ENCODE measurements at places on chromosomes 13 and 19.

GRCh38 chr19:55196803-55197202, 12.5 kb downstream of the PTPRH start:
- no peak for DNase-seq

DNA sequence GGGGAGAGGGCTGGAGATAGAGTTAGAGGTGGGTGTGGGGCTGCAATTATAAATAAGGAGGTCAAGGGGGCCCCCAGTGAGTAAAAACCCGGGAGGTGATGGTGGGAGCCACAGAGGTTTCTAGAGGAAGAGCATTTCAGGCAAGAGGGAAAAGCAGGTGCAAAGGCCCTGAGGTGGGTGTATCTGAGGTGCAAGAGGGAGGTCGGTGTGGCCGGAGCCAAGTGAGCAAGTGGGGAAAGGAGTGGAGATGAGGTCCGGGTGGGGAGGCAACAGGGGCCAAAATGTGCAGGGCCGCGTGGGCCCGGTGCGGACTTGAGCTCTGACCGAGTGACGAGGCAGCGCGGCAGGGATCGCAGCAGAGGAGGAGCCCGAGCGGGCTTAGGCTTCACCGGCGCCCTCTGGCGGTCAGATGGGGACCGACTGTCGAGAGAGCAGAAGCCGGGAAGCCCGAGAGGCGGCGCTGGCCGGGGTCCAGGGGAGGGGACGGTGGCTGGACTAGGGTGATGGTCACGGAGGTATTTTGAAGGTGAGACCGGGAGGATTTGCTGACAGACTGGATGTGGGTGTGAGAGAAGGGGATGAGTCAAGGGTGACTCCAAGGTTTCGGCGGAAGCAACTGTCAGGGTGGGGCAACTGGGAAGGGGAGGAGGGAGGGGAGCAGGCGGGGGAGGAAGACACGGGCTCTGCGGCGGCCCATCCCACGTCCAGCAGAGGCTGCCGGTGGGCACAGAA, 17.7 kb upstream of the SPACA4 start:
- peak; percentile 78 for DNase-seq

GRCh38 chr19:48672994-48673393, at the start of gene NTN5:
Gene NTN5 (minus strand): TSS chr19:48673017. CDS start chr19:48670986, 2,031 bp downstream.
- DNase-seq: no peak

- no peak for DNase-seq
These were observed 7.6 kb downstream of the F2RL3 start for GRCh38 chr19:16896146-16897028.

GRCh38 chr19:55495646-55496349, 7.6 kb downstream of the SSC5D start:
- DNase-seq: no peak

DNA sequence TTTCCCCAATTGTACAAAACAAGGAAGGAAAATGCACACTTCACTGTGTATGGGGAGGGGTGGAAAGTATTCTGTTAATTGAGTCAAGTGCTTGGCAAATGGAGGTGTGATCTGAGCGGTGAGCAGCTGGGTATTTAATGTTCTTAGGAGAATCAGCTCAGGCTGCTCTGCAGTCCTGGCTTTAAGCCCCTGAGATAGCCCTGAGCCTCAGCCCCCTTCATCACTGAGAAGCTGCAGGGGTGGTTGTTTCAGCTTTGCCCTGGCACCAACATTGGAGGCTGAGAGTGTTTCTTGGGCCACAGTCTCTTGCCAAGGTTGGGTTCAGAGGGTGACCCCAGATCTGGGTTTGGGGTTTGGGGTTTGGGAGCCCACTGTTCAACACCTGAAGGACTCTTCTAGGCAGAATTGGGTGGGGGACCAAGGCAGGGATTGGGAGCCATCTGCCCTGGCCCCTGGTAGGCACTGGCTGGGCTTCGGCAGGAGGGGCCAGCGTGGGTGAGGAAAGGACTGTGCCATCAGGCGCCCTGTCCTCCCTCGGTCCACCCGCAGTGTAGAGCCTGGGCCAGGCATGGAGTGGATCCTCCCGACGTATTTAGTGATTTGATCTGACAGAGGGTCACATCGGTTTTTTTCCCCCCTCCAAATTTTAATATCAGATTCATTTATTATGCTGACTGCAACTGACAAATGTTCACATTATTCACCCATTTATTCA, 66.7 kb upstream of the ZNF536 start:
- no peak for DNase-seq

DNA sequence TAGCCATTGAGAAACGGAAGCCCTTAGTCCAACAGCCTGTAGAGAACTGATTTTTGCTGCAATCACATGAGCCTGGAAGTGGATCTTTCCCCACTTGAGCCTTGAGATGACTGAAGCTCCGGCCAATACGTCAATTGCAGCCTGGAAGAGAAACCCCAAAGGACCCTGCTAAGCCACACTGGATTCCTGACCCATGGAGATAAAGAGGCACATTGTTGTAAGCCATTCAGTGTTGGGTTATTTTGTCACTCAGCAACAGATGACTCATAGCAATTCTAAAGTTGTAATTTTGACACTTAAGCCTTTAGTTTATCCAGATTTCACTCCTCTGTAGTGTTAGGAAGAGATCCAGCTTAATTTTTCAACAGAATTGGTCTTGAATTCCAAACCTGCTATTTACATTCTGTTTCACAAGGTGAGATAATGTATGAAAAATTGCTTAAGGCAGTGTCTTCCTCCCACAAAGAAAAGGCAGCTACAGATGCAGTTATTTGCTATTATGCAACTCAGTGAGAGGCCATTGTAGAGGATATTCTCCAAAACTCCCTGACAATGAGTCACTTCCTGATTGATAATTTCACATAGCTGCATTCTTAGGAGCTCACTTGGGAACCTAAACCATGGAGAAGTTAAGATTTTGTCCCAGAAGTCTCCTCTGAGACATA, 59.4 kb upstream of the TSHZ3 start:
- peak; percentile 92 for DNase-seq

DNA sequence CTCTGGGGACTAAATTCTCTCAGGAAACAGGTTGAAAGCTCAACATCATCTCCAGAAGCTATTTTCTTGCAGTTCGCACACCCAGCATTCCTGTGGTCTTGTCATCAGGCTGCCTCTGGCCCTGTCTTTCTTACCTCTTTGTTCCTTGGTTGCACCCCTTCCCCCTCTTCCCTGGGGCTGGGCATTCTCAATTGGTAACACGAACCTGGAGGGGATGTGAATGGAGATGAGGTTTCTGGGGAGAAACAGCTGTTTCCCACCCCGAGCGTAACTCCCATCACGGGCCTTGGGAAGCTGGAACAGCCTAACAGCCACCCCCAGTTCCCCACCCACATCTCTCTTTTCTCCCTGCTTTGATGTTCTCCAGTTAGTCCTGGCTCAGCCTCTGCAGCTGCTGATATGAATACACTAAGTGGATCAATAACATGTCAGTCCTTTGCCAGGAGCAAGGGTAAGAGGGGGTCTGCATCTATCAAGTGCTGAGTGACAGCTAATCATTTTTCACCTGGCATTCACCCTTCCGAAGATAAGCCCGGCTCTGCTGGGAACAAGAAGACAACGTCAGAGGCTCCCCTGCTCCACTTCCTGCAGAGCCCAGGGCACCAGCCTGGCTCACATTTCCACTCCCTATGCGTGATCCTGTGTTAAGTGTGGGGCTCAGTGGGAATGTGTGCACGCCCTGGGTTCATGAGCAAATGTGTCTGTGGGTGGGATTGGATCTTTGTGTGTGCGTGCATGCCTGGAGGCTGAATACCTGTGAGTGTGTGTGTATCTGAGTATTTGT, 74.0 kb upstream of the KCTD15 start:
- DNase-seq: no peak

DNA sequence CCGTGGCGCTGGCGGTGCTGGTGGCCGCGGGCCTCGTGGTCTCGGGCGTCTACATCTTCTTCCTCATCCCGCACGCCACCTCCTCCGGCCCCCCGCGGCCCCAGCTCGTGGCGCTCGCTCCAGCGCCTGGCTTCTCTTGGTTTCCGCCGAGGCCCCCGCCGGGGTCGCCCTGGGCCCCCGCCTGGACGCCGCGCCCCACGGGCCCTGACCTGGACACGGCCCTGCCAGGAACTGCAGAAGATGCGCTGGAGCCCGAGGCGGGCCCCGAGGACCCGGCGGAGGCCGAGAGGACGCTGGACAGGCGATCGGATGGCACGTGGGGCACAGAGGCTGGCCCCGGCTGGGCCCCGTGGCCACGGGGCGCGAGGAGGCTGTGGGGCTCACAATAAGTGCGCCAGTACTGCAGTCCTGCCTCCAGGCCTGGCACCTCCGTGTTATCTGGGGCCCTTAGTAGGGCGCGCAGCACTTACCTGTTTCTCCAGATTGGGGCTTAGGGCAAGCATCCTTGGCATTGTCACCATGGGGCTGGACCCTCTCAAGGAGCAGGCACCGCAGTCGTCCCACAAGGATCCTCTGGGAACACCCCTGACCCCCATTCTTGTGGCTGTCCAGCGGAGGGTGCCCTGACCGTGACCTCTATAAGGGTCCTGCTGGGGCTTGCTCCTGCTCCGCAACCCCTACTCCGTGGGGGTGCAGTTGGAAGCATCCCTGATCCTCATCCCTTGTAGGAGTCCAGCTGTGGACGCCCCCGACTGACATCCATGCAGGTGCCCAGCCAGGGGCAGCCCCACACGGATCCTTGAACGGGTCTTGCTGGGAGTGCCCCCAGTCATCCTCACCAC, 1.5 kb downstream of the RNF225 start:
- no peak for DNase-seq

GRCh38 chr19:54084410-54084809, 3.2 kb upstream of the TARM1 start:
- no peak for DNase-seq

GRCh38 chr13:86567119-86567518, 767.9 kb upstream of the SLITRK6 start:
- DNase-seq: no peak

- peak; percentile 49 for DNase-seq
These were observed 24.3 kb downstream of the ARL11 start for GRCh38 chr13:49652355-49653305.

- no peak for DNase-seq
These were observed 194.0 kb downstream of the SHISA2 start for GRCh38 chr13:25857830-25858229.

GRCh38 chr13:20344836-20345490, 112.8 kb upstream of the GJB6 start:
- DNase-seq: no peak

- DNase-seq: no peak
These were observed 152.7 kb upstream of the SERP2 start for GRCh38 chr13:44220948-44221347.

- no peak for DNase-seq
These were observed 181.3 kb downstream of the LIG4 start for GRCh38 chr13:108033800-108034707.

DNA sequence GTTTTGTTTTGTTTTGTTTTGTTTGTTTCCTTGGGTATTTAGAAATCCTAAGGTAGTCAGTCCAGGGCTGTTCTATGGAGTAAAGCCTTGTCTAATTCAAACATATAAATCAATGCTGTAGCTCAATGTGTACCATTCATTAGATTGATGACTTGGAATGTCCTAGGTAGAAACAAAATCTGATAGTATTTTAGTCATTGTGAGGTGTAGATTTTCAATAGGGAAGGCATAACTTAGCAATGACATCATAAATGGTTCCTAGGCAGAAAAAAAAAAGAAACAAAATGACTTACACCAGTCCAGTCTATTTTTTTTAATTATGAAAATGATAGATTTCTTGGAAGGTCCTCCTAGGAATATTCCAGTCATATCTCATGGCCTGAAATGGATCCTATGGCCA, 189.9 kb downstream of the SPRY2 start:
- no peak for DNase-seq

DNA sequence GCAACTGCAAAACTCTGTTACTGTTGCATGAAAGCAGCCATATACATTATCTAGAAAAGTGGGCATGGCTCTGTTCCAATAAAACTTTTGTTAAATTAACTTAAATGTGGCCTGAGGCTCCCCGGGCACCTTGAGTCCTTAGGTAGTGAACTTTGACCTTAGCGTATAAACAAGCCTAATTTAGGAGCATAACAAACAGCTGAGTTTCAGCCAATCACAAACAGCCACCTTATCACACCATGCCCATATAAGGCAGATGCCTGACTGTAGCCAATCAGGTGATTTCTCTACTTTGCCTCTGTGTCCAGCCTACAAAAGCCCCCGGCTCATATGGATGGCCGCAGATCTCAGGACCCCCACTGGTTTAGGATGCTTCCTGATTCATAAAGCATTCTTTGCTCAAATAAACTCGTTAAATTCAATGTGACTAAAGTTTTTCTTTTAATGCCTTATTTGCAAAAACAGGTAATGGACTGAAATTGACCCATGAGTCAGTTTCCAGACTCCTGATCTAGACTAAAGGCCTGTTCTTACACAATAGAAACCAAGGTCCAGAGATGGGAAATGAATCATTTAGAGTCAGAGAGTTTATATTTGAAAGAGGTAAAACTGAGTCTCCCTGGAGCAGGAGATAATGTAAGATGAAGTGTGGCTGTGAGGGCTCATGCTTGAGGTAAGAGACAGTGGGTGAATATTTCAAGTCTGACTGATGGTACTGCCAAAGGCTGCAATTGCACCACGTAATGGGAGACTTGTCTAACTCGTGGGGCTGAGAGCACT, 130.2 kb downstream of the FGF9 start:
- no peak for DNase-seq

DNA sequence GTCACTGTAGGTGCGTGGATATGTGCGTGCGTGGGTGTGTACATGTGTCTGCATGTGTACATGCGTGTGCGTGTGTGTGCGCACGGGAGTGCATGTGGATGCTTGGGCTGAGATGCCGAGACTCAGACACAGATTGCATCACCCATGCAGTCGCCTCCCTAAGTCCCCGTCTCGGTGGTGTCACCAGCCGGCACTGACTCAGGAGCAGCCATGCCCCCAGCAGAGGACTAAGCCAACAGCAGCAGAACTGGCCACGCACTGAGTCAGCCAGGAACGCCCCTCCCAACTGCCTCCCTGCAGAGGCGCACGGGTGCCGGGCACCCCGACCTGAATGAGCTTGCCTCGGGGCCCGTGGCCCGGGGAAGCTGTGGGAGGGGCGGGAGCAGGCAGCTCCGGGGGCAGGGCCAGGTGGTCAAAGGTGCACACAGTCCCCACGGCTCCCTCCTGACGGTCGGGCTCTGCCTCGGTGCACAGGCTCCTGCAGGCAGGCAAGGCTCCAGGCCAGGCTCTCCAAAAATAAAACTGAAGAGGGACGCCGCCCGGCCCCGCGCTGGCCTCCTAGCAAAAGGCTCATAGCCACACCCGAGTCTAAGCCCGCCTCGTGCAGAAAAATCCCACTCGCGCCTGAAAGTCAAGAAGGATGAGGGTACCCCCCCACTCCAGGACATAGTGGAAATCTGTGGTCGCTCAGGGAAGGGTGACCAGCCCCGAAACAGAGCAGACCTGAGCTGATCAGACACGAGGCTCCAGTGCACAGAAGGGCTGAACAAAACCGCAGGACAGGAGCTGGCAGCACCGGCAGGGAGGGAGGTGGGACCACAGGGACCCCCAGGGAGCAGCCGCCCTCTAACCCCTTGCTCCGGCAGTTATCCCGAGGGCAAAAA, 49.2 kb downstream of the GADD45B start:
- DNase-seq: peak; percentile 87

GRCh38 chr19:49871349-49871985, 4.1 kb upstream of the PNKP start:
- peak; percentile 38 for DNase-seq

DNA sequence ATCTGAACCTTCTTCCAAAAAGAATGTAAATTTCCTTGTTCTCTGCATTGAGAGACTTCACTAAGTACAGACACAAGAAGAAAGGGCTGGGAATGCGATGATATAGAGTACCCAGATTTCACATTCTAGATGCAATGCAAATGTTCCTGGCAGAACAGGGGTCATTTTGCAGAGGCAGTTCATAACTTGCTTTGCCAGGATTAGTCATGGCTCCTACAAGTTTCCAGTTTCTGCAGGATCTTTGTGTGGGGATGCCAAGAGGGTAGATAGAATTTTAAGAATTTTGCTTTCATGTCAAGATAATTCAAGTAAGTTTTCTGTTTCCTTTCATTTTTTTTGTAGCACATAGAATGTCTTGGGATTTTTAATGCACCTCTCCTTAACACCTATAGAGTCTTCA, 181.2 kb downstream of the FGF9 start:
- no peak for DNase-seq

All from fibroblast of mammary gland (primary cell).